Sigmoid colon (tissue), 7 donors: ENCODE measurements at places on chromosomes 5 and 9.

- H3K27ac ChIP-seq = no peak overlapping the region
- H3K4me1 ChIP-seq = no peaks in the 10 kb centered on the region
- H3K27me3 ChIP-seq = no peaks in the 10 kb centered on the region
- no peak for DNase-seq
- no peak overlapping the region for H3K4me3 ChIP-seq
These were observed 558.0 kb downstream of the PDE4D start for GRCh38 chr5:59335544-59335943.

- H3K27ac ChIP-seq = no peak overlapping the region
- no peak overlapping the region for H3K4me3 ChIP-seq
- H3K4me1 ChIP-seq = no peaks in the 10 kb centered on the region
- H3K27me3 ChIP-seq = no peaks in the 10 kb centered on the region
These were observed 57.1 kb upstream of the IZUMO3 start for GRCh38 chr9:24602693-24603352.

- no peaks in the 10 kb centered on the region for H3K4me1 ChIP-seq
- no peaks in the 10 kb centered on the region for H3K36me3 ChIP-seq
- H3K27ac ChIP-seq = no peak overlapping the region
- DNase-seq = no peak
These were observed 261.2 kb upstream of the CLINT1 start for GRCh38 chr5:158119961-158120723.

GRCh38 chr5:19125956-19126713, 861.9 kb downstream of the CDH18 start:
- H3K36me3 ChIP-seq = no peaks in the 10 kb centered on the region
- no peak overlapping the region for H3K4me3 ChIP-seq
- no peaks in the 10 kb centered on the region for H3K4me1 ChIP-seq
- DNase-seq = no peak
- H3K27me3 ChIP-seq = no peaks in the 10 kb centered on the region

DNA sequence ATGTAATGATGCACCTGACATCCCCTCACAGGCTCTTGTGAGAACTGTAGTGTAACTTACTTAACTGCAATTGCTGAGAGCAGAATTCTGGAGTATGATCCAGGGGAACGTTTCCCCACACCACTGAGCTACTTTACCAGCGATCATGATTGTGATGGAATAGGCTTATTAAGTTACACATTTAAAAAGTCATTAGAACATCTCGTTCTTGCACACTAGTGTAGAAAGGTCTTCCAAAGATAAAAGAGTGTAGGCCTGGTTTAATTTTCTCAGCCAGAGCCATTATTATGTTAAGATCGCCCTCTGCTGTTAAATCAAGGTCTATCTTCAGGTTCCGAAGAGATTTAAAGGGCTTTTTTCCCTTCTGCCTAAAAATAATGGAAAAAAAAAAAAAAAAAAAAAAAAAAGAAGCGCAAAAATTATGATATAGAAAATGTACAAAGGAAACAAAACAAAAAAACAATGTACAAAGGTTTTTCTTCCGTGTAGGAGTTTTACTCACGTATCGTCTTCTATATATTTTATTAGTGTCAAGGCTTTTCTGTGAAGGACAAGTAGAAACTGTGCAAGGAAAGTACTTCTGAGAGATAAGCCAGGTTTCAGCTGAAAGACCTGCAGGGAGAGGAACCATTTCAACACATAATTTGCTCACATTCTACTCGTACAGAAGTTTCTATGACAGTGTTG, 18.6 kb upstream of the MOB3B start:
- peaks cover 6% of the 10 kb centered on the region for H3K4me1 ChIP-seq
- DNase-seq = no peak
- no peak overlapping the region for H3K4me3 ChIP-seq
- no peaks in the 10 kb centered on the region for H3K27me3 ChIP-seq

DNA sequence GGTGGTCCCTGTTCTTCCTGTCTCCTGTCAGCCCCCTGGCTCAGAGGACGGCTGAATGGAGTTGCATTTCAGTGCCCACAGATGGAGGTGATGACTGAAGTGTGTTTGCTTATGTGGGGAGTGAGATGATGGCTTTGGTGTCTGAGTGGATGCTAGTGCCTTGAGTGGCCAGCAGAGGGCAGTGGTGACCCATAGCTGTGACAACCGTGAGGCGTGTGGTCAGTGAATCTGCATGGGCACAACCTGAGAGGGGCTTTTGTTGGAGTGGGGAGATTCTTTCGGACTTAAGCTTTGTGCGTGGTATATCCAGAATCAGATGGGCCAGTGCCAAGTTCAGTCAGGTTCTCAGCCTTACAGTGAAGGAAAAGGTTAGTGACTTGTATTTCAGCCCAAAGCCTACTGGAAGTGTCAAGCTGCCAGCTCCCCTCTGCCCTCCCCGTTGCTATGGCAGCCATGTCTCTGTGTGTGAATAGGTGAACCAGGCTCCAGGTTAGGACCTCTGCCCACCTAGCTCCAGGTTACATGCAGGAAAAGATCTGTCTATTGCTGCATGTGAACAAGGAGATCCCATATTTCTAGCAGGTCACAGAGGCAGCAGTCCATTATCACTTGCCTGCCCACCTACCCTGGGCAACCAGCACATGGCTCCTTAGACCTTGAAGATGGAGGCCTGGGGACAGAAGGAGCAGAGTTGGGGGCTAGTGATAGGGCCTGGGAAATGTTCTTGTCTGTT, 14.7 kb upstream of the CXXC5 start:
- H3K36me3 ChIP-seq = no peaks in the 10 kb centered on the region
- no peaks in the 10 kb centered on the region for H3K27me3 ChIP-seq
- peaks cover 33% of the 10 kb centered on the region for H3K4me1 ChIP-seq

GRCh38 chr9:35616681-35617459, 1.3 kb downstream of the CD72 start:
- H3K36me3 ChIP-seq = no peaks in the 10 kb centered on the region
- peak; percentile 89 for DNase-seq
- H3K27me3 ChIP-seq = peaks cover 7% of the 10 kb centered on the region
- peak overlapping the region; percentile 48 for H3K4me3 ChIP-seq

GRCh38 chr9:78030296-78030552, 1.4 kb downstream of the GNAQ start:
- DNase-seq = peak; percentile 69
- no peaks in the 10 kb centered on the region for H3K36me3 ChIP-seq
- H3K4me1 ChIP-seq = peaks cover 65% of the 10 kb centered on the region

DNA sequence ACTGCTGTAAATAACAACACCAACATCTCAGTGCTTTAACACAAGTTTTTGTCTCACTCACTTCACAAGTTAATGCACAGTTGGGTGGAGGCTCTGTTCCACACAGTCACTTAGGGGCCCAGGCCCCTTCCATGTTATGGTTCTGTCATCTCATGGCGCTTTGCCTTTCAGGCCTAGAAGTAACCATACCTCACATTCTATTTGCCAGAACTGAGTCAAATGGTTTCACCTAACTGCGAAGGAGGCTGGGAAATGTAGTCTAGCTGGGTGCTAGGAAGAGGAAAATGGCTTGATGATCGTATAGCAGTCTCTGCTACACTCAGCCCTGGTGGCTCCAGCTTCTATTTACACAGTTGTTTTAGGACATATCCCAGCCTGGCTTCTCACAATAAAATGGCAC, 23.1 kb upstream of the MVB12B start:
- no peak for DNase-seq
- H3K36me3 ChIP-seq = no peaks in the 10 kb centered on the region
- no peak overlapping the region for H3K4me3 ChIP-seq
- H3K27ac ChIP-seq = no peak overlapping the region
- no peaks in the 10 kb centered on the region for H3K27me3 ChIP-seq

- no peak for DNase-seq
- H3K4me1 ChIP-seq = no peaks in the 10 kb centered on the region
- H3K27me3 ChIP-seq = no peaks in the 10 kb centered on the region
- no peak overlapping the region for H3K4me3 ChIP-seq
- H3K36me3 ChIP-seq = no peaks in the 10 kb centered on the region
These were observed 226.7 kb downstream of the AGTPBP1 start for GRCh38 chr9:85515021-85515420.

DNA sequence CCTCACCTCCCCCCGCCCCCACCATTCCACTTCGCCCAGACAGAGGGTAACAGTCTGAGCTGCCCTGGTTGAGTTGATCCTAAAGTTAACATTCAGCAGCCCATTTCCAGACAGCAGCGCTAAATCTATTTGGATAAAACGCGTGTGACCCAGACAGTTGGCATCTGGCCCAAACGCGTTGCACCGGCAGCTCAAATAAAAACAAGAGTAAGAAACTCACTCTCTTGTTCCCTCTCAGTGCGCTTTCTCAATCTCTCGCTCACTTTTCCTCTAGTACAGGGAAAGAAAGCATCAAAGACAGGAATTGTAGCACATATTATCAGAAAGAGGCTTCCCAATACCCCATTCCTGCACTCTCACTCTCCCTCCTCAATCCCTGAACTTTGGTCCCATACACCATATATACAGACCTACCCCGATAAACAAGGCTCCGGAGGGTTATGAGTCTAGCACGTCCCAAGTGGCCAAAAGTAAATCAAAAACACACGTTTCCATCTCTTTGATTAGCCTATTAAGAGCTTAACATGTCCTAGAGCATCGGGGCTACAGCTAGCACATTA, 1.3 kb downstream of the ADAMTS6 start:
- DNase-seq = peak; percentile 96
- H3K27me3 ChIP-seq = no peaks in the 10 kb centered on the region
- peaks cover 36% of the 10 kb centered on the region for H3K4me1 ChIP-seq
- peak overlapping the region; percentile 57 for H3K4me3 ChIP-seq
- H3K27ac ChIP-seq = peak overlapping the region; percentile 97

GRCh38 chr9:134570151-134570621, 71.4 kb upstream of the COL5A1 start:
- no peaks in the 10 kb centered on the region for H3K4me1 ChIP-seq
- H3K27ac ChIP-seq = no peak overlapping the region
- H3K4me3 ChIP-seq = no peak overlapping the region
- H3K36me3 ChIP-seq = no peaks in the 10 kb centered on the region
- H3K27me3 ChIP-seq = no peaks in the 10 kb centered on the region
- peak; percentile 39 for DNase-seq

- H3K36me3 ChIP-seq = no peaks in the 10 kb centered on the region
- H3K27ac ChIP-seq = no peak overlapping the region
- no peaks in the 10 kb centered on the region for H3K4me1 ChIP-seq
- no peak for DNase-seq
- no peak overlapping the region for H3K4me3 ChIP-seq
- H3K27me3 ChIP-seq = no peaks in the 10 kb centered on the region
These were observed 188.3 kb downstream of the GABBR2 start for GRCh38 chr9:98520221-98520960.

- H3K36me3 ChIP-seq = no peaks in the 10 kb centered on the region
- DNase-seq = no peak
- no peak overlapping the region for H3K4me3 ChIP-seq
- H3K4me1 ChIP-seq = no peaks in the 10 kb centered on the region
These were observed 244.6 kb upstream of the ATP10B start for GRCh38 chr5:161096581-161096980.

DNA sequence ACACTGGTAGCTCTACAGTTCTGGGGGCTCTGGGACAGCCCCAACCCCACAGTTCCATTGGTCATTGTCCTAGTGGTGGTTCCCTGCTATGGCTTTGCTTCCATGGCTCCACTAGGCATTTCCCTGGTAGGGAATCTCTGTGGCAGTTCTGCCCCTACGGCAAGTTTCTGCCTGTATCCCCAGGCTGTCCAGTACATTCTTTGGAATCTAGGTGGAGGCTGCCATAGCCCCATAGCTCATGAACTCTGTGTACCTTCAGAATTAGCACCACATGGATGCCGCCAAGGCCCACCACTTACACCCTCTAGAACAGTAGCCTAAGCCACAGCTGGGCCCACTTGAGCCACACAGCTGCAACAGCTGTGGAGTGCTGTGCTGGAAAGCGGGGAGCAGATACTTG, 3.3 kb upstream of the GOLM1 start:
- H3K27me3 ChIP-seq = no peaks in the 10 kb centered on the region
- no peak overlapping the region for H3K27ac ChIP-seq
- H3K4me1 ChIP-seq = peaks cover 7% of the 10 kb centered on the region
- DNase-seq = no peak
- no peaks in the 10 kb centered on the region for H3K36me3 ChIP-seq
- H3K4me3 ChIP-seq = no peak overlapping the region

DNA sequence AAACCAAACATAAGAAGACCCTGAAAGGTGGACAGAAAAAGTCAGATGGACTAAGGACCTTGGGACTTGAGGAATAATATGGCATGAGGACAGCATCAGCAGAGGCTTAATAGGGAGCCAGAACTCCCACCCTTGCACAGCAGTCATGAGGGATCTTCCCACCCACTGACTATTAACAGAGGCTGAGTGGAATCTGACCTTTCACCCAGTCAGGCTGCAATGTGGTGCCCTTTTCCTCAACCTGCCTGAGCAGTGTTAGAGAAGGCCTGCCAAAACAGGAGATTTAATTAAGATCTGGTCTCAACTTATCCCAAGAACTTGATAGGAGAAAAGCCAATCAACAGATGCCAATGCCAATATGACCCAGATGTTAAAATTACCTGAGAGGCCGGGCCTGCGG, 481.9 kb downstream of the KDM4C start:
- H3K4me1 ChIP-seq = no peaks in the 10 kb centered on the region
- H3K27me3 ChIP-seq = no peaks in the 10 kb centered on the region
- H3K4me3 ChIP-seq = no peak overlapping the region
- no peaks in the 10 kb centered on the region for H3K36me3 ChIP-seq
- H3K27ac ChIP-seq = no peak overlapping the region
- no peak for DNase-seq

GRCh38 chr9:107190061-107190935, 92.8 kb upstream of the RAD23B start:
- no peaks in the 10 kb centered on the region for H3K36me3 ChIP-seq
- no peak overlapping the region for H3K27ac ChIP-seq

- no peaks in the 10 kb centered on the region for H3K36me3 ChIP-seq
- H3K27ac ChIP-seq = no peak overlapping the region
- H3K4me1 ChIP-seq = no peaks in the 10 kb centered on the region
- no peaks in the 10 kb centered on the region for H3K27me3 ChIP-seq
- DNase-seq = no peak
These were observed 236.6 kb downstream of the DEPDC1B start for GRCh38 chr5:60463179-60463868.

DNA sequence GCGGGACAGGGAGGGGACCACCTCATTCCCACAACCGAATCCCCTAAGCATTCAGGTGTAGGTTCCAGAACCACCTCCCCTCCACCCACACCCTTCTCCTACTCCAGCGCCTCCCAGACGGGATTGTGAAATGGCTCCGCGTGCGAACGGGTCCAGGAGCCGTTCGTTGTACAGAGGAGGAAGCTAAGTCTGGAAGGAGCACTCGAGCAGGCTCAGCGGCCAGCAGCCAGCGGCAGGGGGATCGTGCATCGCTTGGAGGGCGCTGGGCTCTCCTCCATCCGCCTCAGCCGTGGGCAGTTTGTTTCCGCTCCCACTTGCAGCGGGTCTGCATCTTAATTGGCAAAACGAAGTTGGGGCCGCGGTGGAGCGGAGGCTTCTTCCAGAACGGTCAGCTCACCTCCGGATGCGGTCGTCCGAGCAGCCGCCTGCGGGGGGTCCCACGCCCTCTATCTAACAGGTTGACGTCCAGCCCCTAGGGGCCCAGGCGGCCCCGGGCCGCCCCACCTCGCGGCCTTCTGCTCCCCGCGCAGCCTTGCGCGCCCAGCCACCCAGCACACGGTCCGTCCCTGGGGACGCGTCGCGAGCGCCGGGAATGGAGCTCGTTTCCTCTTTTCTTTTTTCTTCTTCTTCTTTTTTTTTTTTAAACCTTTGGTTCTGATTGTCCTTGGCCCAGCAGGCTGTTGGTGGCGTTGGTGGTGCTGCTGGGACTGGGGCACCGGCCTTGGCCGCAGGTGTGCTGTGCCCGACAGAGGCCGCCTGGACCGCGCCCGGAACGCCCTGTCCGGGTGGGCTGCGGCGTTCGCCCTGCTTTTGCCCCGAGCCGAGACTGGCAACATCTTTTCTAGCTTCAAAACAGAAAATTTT, 3.9 kb upstream of the BARX1 start:
- H3K27ac ChIP-seq = no peak overlapping the region
- H3K36me3 ChIP-seq = no peaks in the 10 kb centered on the region
- H3K4me3 ChIP-seq = peak overlapping the region; percentile 23
- peaks cover 50% of the 10 kb centered on the region for H3K4me1 ChIP-seq
- DNase-seq = peak; percentile 64
- H3K27me3 ChIP-seq = peaks cover 74% of the 10 kb centered on the region
